ENCODE measurements at places on chromosomes 5 and 9.

DNA sequence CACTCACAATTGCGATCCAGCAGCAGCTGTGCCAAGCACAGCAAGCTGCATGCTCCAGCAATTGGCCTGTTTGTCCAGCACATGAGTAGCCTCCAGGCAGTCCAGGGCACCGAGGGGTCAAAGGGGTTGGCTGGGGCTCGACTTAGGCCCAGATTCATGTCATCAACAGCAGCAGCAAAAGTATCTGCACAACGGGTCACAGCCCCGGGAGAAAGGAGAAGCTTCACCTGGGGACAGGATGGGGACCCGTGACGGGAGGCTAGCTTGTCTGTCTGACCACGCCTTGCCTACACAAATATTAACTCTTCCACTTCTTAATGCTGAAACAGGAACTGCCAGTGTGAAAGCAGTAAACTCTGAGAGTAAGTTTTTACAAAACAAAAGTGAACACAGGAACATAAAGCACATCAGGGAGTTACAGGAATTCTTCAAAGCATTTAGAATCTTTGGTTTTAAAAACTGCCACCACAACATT, 191.2 kb downstream of the PIK3R1 start:
- no peak for DNase-seq

DNA sequence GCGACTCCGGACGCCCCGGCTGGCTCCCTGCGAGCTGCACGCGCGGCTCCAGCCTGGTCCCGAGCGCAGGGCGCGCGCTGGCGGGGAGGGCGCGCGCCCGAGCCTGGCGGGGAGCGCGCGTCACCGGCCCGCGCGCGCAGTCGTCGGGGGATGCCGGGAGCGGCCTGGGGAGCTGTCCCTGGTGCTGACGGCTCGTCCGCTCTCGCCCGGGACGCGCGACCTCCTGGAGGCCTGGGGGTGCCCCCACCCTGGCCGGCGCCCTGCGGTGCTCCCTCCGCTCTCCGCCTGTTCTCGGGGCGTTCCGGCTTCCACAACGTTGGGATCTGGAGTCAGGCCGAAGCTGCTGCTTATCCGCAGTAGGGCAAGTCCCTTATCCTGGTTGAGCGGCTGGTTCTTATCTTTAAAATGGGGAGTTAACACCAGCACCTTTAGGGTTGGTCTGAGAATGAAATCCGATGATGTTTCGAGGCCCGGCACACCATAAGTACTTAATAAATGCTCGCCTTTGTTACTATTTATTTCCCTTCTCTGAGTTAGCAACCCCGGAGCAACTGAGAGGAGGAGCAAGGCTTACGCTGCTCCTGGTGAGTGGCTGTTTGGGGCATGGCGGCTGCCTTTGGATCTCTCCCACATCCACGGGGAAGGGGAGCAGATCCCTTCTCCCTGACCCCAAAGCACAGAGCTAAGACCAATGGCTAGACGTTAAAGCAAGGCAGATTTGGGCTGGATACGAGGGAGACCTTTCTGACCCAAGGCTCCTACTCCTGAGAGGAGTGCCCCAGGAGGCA, at the start of gene FAM163B:
Gene FAM163B (minus strand): TSS at position 79 of the 788 bp plus-strand sequence. CDS start 29,166 bp downstream, outside the sequence.
- no peak for DNase-seq

GRCh38 chr9:23079798-23080197, 633.2 kb downstream of the DMRTA1 start:
- no peak for DNase-seq

DNA sequence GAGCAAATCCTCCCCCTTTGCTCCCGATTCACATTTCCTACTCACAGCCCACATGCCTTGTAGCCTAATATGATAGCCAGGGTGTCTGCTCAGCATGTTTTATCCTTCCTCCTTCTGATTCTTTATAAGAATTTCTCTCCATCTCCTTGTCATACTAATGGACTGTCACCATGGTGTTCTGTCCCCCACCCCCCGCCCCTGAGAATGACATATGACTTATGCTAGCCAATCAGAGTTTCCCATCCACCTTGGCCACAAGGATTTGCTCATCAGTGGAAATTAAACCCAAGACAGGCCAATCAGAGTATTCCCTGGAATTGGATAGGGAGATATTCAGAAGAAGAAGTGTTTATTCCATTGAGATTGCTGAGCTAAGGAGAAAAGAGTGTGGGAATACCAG, 16.0 kb downstream of the ABLIM3 start:
- DNase-seq: no peak

- no peak for DNase-seq
Observed at GRCh38 chr5:147701468-147701867, 81.1 kb downstream of the JAKMIP2 start.

GRCh38 chr5:116525674-116526073, 48.9 kb downstream of the SEMA6A start:
- no peak for DNase-seq

DNA sequence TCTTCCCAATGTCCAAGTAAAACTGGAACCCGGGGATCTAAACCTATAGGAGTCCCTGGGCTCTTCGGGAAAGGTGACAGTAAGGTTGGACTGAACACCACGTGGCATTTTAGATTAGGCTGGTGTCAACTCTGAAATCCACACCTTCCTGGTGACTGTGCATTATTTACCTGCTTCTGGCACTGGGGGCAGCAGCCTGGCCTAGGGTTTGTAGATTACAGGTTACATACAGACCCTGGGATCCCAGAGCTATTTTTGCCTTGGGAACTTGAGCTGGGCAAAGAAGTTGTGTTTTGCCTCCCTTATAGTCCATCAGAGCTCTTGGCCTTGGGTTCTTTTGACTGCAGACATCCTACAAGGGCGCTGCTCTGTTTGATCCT, 173.2 kb downstream of the DAB2IP start:
- peak; percentile 26 for DNase-seq

GRCh38 chr5:54889826-54890225, 95.6 kb downstream of the ESM1 start:
- DNase-seq: no peak

- DNase-seq: no peak
Observed at GRCh38 chr5:124754206-124754927, 7.9 kb upstream of the ZNF608 start.

All from right atrium auricular region (tissue), 2 donors.